Subcutaneous adipose tissue (tissue), 4 donors: ENCODE measurements at places on chromosomes 16 and 17. TPM values are rescaled to one million over a fixed set of nuclear protein-coding genes. Genes with fewer than 3 reads are reported as not detected.

HP gene
- total RNA-seq: 69.1 TPM

ABCA9 gene
- 85.8 TPM for total RNA-seq

RASL10B gene
- total RNA-seq: 35.2 TPM

DRC3 gene
- 0.38 TPM for total RNA-seq
